Spinal cord (tissue), 10 donors: ENCODE measurements at places on chromosomes 7 and 10. TPM values are rescaled to one million over a fixed set of nuclear protein-coding genes. Genes with fewer than 3 reads are reported as not detected.

SPDYE2 gene
- not detected for total RNA-seq

CPXM2 gene
- total RNA-seq, result 29.3 TPM

PTPRE gene
- 30.9 TPM for total RNA-seq

AGAP6 gene
- total RNA-seq, result 14.3 TPM

VGF gene
- total RNA-seq, result 19.9 TPM

OPALIN gene
- total RNA-seq, result 0.88 TPM

NPFFR1 gene
- 0.50 TPM for total RNA-seq

CYP2C19 gene
- 0.22 TPM for total RNA-seq

OR2A1 gene
- 0.50 TPM for total RNA-seq

GIMAP8 gene
- total RNA-seq, result 8.8 TPM

TPK1 gene
- 11.3 TPM for total RNA-seq

GRM3 gene
- 22.1 TPM for total RNA-seq

TCERG1L gene
- 7.1 TPM for total RNA-seq

OIT3 gene
- 0.40 TPM for total RNA-seq
